ENCODE measurements at places on chromosomes 3 and 15.

DNA sequence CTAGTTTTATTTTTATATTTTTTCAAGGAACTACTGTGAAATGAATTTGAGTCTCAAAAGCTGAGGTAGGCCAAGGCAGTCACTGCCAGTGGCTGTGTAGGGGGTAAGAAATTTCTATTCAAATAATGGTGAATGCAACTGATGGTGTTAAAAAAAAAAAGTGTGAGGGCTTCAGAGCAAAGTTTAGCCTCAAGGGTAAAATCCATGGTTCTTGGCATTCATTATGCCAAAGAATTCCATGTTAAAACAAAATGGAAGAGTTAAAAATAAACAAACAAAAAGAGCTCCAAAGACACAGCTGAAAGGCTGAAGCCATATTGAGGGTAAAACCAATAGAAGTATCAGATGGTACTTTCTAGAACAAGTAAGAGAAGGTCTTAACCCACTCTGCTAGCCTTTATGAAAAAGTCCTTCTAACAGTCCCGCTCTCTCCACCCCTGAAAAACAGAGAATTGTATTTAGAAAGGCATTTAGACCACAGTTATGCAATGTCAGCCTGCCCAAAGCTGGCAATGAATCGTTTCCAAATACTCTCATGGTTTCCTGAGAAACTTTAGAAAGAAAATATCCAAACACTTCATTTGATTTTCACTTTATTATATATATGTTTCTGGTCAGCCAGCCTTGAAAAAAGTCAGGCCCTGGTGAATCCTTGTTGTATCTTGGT lies 158.4 kb upstream of the GMNC start:
- DNase-seq: no peak

DNA sequence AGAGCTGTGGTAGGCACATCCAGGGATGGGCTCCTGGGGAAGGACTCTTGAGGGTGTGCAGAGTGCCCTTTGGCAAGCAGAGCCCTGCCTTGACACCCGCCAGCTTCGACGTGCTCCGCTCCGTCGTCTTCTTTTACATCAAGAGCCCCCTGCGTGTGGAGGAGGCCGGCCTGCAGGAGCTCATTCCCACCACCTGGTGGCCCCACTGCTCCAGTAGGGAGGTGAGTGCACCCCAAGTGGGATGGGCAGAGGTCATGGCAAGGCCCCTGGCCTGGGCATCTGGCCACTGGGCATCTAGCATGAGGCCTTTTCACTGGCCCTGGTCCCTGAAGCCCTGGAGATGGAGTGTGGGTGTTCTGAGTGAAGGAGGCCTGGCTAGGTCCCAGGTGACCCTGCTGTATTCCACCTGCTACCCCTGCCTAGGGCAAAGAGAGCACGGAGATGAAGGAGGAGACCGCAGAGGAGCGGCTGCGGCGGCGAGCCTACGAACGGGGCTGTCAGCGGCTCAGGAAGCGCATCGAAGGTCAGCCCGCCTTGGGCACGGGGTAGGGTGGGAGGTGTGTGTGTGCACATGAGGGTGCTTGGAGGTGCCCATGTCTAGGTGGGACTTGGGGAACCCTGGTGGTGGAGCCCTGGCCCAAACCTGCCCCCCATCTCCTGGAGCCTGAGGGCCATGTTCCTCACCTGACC lies 12.2 kb downstream of the RNF123 start:
- no peak for DNase-seq

DNA sequence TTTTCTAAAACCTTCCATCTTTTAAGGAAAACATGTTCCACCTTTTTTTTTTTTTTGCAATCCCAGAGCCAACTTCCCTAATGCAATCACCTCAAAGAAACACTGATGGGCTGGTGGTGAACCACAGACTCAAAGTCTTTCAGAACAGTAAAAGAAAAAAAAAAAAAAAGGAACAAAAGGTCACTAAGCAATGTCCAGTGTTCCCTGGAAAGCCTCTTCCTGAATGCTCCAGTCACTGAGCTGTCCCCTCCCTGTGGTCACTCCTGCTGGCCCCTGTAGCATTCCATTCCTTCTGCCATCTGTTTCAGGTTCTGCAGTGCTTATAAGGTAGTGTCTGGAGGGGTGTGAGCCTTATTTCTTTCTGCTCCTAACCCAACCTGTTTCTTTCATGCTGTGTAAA lies 53.3 kb downstream of the AAGAB start:
- DNase-seq: no peak

GRCh38 chr3:63351159-63352007 lies 73.3 kb downstream of the SYNPR start:
- peak; percentile 18 for DNase-seq

DNA sequence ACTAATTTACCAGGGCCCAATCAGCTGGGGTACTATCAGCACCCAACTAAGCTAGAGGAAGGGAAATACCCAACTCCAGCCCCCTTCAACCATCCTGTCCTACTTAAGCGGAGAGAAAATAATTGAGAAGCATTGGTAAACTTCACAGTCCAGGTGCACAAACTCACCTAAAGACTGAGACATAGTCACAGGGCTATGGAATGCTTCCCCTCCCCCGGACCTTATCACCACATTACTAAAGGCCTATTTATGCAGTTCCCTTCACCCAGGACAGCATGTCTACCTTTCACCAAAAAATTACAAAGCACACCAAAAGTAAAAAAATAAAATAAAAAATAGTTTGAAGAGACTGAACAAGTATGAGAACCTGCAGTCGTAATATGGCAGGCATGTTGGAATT lies 47.9 kb downstream of the HOMER2 start:
- DNase-seq: no peak

DNA sequence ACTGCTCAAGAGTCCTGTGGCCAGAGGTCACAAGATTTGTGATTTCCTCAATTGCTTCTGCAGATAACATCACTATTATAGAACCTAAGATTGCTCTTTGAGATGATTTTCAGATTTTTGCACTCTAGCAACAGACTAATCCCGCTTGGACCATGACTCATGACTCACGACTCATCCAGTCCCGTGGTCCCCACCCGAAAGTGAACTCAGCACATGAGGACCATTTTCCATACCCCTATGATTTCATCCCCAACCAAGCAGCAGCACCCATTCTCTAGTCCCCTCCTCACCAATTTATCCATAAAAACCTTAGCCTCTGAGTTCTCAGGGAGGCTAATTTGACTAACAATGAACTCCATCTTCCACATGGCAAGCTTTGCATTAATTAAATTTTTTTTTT lies 106.3 kb upstream of the ALCAM start:
- no peak for DNase-seq

DNA sequence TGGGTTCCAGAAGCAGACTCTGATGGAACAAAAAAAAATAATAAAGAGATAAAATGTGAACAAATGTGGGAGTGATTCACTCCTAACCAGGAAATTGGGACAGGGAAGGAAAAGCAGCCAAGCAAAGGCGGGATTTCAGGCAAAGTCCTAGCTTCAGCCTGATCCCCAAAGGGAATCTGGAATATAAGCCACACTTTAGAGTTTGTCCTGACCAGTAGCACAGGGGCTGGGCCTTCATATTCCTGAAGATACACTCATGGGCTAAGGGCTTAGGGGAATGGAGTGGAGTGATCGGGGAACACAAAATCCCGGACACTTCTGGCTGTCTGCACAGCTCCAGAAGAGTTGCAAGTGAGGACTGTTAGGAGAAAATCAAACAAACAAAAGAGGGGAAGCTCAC lies 135.0 kb upstream of the COL8A1 start:
- no peak for DNase-seq

GRCh38 chr3:157040456-157040855 lies 119.5 kb downstream of the CCNL1 start:
- no peak for DNase-seq
